ENCODE measurements at places on chromosomes 16 and 17.

DNA sequence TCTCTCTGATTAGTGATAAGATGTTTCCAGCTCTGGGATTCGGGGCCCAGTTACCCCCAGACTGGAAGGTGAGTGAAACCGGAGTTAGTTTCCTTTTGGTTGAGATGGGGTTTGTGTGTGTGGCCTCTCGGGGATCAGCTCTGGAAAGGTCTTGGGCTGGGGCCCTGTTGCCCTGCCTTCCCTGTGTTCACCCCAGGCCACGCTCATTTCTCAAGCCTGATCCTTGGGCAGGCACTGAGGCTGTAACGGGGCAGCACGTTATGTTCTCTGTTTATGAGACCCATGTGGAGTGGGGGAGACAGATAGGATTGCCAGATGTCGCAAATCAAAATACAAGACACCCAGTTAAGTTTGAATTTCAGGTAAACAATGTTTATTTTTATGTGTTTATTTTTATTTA, 35.5 kb downstream of the CPNE2 start:
- no peak overlapping the region for H3K4me3 ChIP-seq
- DNase-seq, result no peak
- H3K27me3 ChIP-seq, result no peaks in the 10 kb centered on the region
- H3K4me1 ChIP-seq, result no peaks in the 10 kb centered on the region

GRCh38 chr17:74296548-74296936, 22.5 kb downstream of the DNAI2 start:
- H3K27me3 ChIP-seq, result peaks cover 70% of the 10 kb centered on the region
- DNase-seq, result peak; percentile 26
- H3K36me3 ChIP-seq, result no peaks in the 10 kb centered on the region
- H3K27ac ChIP-seq, result no peak overlapping the region

DNA sequence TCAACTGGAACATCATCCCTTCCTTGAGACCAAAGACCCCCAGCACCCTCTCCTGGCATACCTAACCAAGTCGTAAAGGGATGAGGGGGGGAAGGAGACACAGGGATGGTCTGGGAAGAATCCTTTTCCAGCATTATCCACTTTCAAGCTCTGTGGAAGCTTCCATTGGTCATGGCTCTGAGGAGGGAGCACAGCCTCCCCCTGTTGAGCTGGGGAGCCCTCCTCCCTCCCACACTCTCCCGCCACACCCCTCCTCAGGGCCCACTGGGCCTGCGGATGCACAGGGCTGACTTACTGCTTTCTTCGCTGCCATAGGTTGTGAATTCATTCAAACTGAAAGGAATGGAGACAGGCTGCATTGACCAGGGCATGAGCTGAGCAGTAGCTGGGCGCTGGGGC, 12.4 kb downstream of the CSF3 start:
- no peaks in the 10 kb centered on the region for H3K4me1 ChIP-seq
- no peaks in the 10 kb centered on the region for H3K27me3 ChIP-seq
- no peak overlapping the region for H3K27ac ChIP-seq
- no peaks in the 10 kb centered on the region for H3K36me3 ChIP-seq

- no peaks in the 10 kb centered on the region for H3K36me3 ChIP-seq
- H3K4me3 ChIP-seq, result no peak overlapping the region
- DNase-seq, result no peak
- no peak overlapping the region for H3K27ac ChIP-seq
- no peaks in the 10 kb centered on the region for H3K4me1 ChIP-seq
These were observed 53.5 kb downstream of the KLHDC4 start for GRCh38 chr16:87712184-87712762.

- no peak overlapping the region for H3K4me3 ChIP-seq
- no peak for DNase-seq
- H3K27ac ChIP-seq, result no peak overlapping the region
- H3K4me1 ChIP-seq, result 0 out of 2 replicates have a peak, but pooled peaks cover 7% of the 10 kb centered on the region
- H3K27me3 ChIP-seq, result no peaks in the 10 kb centered on the region
These were observed 69.0 kb downstream of the ANKFN1 start for GRCh38 chr17:56222255-56222654.

- H3K4me1 ChIP-seq, result no peaks in the 10 kb centered on the region
- H3K36me3 ChIP-seq, result no peaks in the 10 kb centered on the region
- H3K27me3 ChIP-seq, result no peaks in the 10 kb centered on the region
- H3K27ac ChIP-seq, result no peak overlapping the region
These were observed 118.1 kb upstream of the SHISA6 start for GRCh38 chr17:11122908-11123307.

GRCh38 chr17:43774304-43775250, 4.2 kb downstream of the DUSP3 start:
- H3K4me1 ChIP-seq, result peaks cover 5% of the 10 kb centered on the region
- H3K4me3 ChIP-seq, result no peak overlapping the region
- H3K27ac ChIP-seq, result no peak overlapping the region
- DNase-seq, result no peak

DNA sequence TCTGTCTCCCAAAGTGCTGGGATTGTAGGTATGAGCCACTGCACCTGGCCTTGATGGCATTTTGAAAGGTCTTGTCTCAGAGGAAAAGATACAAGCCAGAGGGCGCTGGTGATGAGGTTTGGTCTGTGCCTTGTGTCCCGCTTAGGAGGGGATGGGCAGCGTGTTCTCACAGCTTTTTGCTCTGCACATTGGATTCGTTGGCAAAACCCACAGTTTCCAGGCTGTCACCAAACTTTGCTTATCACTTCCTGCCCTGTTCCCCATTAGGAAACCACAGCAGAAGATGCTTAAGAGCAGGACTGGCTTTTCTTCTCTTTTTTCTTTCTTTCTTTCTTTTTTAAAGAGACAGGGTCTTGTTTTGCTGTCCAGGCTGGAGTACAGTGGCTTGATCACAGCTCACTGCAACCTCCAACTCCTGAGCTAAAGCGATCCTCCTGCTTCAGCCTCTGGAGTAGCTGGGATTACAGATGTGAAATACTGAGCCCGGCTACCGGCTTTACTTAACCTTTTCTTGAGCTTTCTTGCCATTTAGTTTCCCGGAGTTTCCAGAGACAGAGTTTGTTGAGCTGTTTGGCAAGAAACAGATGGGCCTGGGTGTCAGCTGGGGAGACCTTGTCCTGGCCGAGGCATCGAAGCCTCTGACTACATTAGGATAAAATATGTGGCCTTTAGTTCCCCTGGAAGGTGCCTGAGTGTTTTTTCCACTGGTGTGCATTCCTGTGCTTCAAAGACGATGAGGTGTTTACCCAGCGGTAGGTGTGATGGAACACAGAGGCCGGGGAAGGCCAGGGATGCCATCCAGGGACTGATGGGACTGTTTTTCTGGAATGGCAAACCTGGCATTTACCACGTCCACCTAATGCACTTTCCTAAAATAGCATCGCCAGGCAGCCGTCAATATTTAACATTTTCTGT, 112.9 kb downstream of the ABCC1 start:
- H3K4me3 ChIP-seq, result no peak overlapping the region
- DNase-seq, result no peak
- H3K27me3 ChIP-seq, result no peaks in the 10 kb centered on the region
- H3K36me3 ChIP-seq, result no peaks in the 10 kb centered on the region

- H3K27me3 ChIP-seq, result no peaks in the 10 kb centered on the region
- H3K36me3 ChIP-seq, result no peaks in the 10 kb centered on the region
- no peaks in the 10 kb centered on the region for H3K4me1 ChIP-seq
- no peak overlapping the region for H3K27ac ChIP-seq
- H3K4me3 ChIP-seq, result no peak overlapping the region
These were observed 6.2 kb downstream of the KATNB1 start for GRCh38 chr16:57741660-57742191.

DNA sequence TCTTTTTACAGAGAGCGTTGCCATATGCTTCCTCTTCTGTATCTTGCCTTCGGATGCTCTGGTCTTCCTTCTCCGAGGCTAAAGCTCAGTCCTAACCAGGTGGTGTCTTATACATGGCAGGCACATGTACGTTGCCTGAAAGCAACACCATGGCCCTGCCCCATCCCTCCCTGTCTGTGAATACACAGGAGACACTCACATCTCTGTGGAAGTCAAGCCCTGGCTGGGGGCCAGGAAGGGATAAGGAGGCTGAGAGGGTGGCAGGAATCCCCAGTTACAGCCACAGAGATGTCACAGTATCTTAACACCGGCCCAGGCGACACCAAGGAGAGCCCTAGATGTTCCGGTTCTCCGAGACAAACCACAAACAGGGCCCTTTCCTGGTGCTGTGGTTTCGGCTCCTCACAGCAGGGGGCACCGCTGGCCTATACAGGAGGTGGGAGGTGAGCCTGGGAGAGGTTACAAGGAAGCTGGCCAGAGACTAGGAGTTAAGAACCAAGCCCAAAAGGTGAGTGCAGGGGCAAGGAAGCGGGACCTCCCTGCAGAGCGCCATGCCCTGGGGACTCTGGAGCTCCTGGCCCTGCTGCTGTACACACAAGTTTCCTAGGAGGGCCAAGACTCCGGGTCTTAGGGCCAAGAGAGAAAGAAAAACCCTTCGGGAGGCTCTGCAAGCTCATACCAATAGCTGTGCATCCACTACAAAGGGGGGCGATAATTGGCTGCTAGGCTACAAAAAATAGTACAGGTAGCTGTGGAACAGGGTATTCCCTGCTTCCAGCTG, 41.7 kb downstream of the SRL start:
- H3K27ac ChIP-seq, result no peak overlapping the region
- peak; percentile 47 for DNase-seq
- H3K27me3 ChIP-seq, result peaks cover 12% of the 10 kb centered on the region
- H3K4me1 ChIP-seq, result peaks cover 4% of the 10 kb centered on the region
- H3K4me3 ChIP-seq, result no peak overlapping the region
- no peaks in the 10 kb centered on the region for H3K36me3 ChIP-seq

DNA sequence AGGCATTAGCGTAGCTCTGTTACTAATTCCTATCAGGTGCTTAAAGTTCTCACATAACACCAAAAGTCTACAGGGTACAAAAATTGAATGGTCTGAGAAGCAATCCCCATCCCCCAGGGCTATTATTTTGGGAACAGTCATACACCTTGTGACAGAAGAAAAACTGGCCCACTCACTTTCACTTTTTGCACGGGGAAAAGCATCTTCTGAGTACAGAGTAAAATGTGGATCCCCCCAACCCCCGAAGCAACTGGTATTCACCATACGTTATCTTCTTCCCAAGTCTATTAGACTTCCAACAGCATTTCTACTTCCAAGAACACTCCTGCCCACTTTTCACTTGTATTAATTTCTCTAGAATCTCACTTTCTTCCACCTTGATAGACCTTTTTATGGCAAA, 11.8 kb downstream of the GGA3 start:
- no peak for DNase-seq
- H3K4me1 ChIP-seq, result peaks cover 16% of the 10 kb centered on the region
- peaks cover 7% of the 10 kb centered on the region for H3K36me3 ChIP-seq
- H3K27ac ChIP-seq, result peak overlapping the region; percentile 88

DNA sequence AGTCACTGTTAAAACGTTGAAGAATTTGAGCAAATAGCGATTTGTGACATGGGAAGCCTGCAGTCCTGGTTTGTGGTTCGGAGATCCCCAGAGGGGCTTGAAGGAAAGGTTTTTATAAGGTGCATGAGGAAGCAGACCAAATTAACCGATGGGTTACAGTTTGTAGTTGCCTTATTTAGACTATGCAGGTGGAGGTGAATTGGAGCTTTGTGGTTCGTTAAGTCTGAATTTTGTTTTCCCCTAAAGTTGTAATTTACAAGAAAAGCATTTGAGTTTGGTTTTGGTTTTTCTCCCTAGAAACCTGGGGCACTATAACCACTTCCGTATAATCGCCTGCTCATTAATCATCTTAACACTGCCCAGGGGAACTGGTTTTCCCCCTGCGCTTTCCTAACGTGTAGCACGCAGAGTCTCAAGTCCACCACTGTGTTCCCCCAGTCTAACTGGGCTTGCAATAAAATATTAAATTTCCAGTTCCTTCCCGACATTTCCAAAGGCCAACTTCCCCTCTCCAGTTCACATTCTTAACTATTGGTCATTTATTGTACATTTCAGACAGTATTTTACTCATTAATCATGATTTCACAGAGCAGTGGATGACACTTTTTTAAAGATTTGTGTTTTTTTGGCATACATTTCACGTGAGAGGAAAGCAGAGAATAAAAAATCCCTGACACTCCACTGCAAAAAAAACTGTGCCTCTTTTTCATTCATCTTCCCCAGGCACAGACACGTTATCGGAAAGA, 932 bp downstream of the ZNF267 start:
- peaks cover 43% of the 10 kb centered on the region for H3K4me1 ChIP-seq
- H3K4me3 ChIP-seq, result peak overlapping the region; percentile 97
- 0 out of 2 replicates have a peak, but pooled peaks cover 10% of the 10 kb centered on the region for H3K36me3 ChIP-seq
- peak overlapping the region; percentile 96 for H3K27ac ChIP-seq
